Immature natural killer cell (primary cell): ENCODE measurements at places on chromosomes 13 and 19.
A peak's percentile ranks its signal among the peaks of the same experiment; 100 is the strongest.

GRCh38 chr13:102763741-102764140, 9.8 kb downstream of the TEX30 start:
- DNase-seq, result no peak

- DNase-seq, result no peak
These were observed 144.1 kb downstream of the PAN3 start for GRCh38 chr13:28282451-28282850.

DNA sequence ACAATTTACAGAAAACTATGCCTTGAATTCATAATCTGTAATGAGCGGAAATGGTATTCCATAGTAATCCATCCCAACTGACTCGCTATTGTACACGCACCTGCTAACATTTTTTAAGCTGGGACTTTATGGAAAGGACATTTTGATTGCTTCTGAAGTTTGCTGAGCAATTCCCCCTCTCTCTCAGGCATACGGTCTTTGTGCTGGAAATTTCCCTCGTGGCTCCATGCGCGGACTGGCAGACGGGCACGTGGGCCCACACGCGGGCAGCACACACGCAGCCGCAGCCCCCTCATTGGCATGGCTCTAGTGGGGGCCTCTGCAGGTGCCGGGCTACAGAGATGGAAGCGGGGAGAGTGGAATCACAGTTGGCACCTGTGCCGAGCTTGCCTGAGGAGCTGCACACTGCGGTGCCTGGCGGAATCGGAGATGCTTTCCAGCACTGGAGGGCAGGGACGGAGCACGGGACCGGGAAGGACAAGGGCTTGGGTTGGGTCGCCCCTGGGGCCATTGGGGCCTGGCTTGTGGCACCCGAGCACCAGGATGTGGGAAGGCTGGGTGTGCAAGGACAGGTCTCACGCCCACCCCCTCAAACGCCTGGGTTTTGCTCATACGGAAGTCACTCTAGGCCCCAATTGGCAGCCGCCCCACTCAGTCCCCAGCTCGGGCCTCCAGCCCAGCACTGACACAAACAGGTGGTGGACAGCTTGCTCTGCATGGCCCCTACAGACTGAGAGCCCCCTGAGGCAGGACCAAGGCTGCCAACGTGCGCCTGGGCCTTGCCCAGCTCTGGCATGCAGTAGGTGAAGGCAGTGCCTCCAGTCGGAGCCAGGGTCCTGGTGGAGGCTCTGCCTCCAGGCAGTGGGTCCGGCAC, 30.2 kb upstream of the CCNE1 start:
- no peak for DNase-seq

DNA sequence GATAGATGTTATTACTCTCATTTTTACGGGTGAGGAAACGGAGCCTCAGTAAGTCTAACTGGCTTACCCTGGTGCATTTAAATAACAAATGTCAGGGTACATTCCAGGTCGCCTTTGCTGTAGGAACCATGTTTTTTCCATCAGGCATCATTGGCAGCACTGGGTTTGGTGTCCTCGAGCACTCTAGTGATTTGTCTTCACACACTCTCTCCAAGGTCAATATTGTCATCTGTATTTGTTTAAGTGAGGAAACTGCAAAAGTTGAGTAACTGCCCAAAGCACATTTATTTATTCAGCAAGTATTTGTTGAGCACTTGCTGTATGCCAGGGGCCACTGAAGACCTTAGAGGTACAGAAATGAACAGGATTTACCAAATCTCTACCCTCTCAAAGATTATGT, 78.6 kb downstream of the DCT start:
- no peak for DNase-seq

GRCh38 chr19:27824108-27824507, 1388.8 kb downstream of the UQCRFS1 start:
- no peak for DNase-seq

GRCh38 chr19:51036519-51036918, 1.7 kb upstream of the KLK12 start:
- DNase-seq, result no peak

- DNase-seq, result no peak
These were observed 151.7 kb downstream of the DCLK1 start for GRCh38 chr13:35979361-35979951.

DNA sequence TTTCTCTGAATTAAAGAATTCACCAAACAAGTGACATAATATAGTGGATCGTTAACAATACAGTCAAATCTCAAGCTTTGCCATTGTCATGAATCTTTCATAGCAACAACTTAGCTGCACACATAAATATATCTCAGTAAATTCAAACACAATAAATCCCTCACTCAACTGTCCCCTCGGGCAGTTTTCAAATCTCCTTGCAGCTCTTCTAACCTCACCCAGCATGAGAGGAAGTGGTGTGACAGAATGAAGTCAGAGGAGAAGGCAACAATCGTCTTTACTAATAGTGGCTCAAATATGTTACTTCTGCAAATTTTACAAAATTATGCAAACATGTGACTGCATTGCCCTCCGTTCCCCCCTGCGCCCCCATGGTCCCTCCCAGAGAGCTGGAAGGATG, 148.2 kb downstream of the RAP2A start:
- DNase-seq, result peak; percentile 19

DNA sequence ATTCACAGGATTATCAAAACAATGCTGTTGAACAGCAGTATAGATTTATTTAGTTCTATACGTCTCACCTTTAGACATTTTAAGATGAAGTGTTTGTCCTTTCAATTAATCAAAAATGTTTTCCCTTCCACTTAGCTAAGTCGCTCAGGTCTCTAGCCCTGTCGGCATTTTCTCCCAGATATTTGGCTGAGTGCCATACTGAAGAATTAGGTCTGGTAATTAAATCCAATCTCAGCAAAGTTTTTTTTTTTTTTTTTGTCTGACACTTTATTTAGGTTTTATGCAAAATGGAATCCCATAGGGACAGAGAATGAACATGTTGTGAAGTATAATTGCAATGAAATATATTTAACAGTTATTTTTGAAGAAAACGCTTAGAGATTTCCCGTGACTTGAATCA, 44.1 kb downstream of the RFC3 start:
- DNase-seq, result no peak

DNA sequence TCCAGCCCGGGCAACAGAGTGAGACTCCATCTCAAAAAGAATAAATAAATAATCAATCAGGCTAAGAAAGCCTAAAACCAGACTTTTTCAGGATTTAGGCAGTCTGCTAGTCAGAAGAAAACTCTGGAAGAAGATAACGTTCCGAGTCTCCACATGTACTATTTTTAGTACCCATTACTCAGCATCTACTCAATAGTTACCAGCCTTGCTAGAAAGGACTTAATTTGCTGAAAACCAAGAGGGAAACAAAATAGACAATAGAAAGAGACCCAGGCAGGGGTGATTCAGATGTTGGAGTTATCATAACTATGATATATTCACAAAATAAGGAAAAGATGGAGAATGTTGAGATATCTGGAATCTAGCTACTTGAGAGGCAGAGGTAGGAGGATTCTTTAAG, 3.6 kb upstream of the LIN7B start:
- no peak for DNase-seq

GRCh38 chr19:30799865-30800755, 427.9 kb downstream of the ZNF536 start:
- no peak for DNase-seq

DNA sequence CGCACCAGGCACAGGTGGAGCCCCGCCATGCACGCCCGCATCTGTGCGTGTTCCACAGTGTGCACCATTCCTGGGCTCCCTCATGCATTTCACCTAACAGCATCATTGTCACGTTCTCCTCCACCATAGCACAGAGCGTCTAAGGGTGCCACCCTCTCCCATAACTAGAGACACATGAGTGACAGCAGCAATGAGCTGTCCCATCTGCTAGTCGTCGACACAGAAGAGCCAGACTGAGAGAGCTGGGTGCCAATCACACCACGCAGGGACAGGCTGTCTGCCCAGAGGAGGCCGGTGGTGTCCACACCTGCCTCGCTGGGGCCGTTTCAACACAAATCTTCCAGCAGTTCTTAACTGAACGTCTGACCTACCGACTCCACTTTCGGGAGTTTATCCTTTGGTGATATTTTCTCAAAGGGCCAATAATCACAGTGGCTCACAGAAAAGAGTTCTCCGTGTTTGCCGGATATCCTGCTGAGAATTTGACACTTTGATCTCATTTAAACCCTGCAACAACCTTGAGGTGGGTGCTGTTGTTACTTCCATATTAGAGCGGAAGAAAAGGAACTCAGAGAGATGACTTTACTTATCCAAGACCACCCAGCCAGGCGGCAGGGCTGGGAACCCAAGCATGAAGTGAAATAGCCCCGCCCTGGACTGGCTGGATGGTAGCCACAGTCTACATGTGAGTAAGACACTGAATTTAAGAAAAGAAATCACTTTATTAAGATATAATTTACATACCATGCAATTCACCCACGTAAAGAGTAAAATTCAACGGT, 16.2 kb downstream of the CLEC11A start:
- DNase-seq, result no peak
